ENCODE measurements at places on chromosomes 1 and 21.

DNA sequence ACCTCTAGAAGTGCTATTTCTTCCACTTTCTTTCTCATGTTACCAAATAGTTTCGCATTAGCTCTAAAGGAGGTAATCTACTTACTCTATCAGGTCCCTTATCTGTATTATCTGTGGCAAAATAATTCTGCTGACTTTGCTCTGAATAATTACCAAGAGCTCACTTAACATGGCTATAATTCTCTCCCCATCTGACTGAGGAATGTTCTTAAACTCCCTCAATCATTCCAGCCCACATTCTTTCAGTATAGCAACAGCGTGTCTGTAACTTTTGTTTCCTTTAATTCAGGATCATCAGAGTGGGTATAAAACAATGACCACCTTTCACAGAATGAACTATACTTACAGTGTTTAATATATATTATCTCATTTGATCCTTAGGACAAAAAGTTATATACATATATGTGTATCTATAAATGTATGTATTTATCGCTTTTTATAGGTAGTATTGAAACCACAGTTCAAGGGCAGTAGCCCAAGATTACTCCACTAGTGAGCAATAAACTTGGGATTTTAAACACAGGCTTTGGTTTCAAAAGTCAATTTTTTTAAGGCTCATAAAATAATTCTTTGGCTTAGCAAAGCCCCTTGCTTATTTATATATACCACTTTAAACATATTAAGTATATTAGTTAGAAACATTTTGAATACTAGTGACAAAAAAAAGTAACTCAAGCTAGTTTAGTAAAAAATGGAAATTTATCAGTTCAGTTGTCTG lies 36.1 kb upstream of the ST6GALNAC3 start:
- H3K4me3 ChIP-seq = no peak overlapping the region
- no peaks in the 10 kb centered on the region for H3K27me3 ChIP-seq
- no peaks in the 10 kb centered on the region for H3K4me1 ChIP-seq
- H3K36me3 ChIP-seq = no peaks in the 10 kb centered on the region
- no peak overlapping the region for H3K27ac ChIP-seq

DNA sequence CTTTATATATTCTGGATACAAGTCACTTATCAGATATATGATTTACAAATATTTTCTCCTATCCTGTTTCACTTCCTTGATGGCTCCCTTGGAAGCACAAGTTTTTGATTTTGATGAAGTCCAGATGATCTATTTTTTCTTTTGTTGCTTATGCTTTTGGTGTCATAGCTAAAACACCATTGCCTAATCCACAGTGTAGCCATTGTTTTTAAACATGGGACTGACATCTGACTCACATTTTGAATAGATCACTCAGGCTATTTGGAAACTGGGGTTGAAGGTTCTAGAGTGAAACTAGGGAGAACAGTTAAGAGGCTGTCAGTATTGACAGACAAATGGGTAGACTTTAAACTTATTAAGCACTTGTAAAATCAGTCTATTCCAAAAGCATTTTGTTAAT lies 16.6 kb downstream of the AK4 start:
- H3K36me3 ChIP-seq = no peaks in the 10 kb centered on the region
- no peaks in the 10 kb centered on the region for H3K4me1 ChIP-seq
- H3K4me3 ChIP-seq = no peak overlapping the region
- no peaks in the 10 kb centered on the region for H3K27me3 ChIP-seq
- no peak for DNase-seq
- no peak overlapping the region for H3K27ac ChIP-seq

- no peaks in the 10 kb centered on the region for H3K36me3 ChIP-seq
- H3K4me3 ChIP-seq = no peak overlapping the region
- no peaks in the 10 kb centered on the region for H3K27me3 ChIP-seq
Observed at GRCh38 chr1:204087893-204088528, 15.1 kb downstream of the SOX13 start.

DNA sequence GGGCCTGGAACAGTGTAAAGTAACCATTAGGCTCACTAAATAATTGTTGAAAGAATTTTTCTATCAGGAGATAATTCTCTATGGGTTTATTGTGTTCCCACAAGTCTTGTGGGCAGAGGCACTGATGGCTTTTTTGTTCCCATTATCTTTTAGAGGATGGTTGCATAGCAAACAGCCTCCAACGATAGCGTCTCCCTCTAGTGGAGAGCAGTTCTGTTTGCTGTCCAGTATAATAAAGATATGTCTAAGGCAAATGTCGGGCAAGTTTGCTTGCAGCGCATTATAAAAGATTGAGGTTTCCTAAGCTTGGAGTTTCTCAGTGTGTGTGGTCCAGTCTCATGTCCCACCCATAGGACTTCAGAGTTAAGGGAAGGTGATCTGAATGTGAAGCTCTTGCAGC lies 1.3 kb upstream of the SLC6A17 start:
- H3K4me1 ChIP-seq = peaks cover 6% of the 10 kb centered on the region
- DNase-seq = no peak
- peaks cover 12% of the 10 kb centered on the region for H3K27me3 ChIP-seq
- H3K36me3 ChIP-seq = peaks cover 4% of the 10 kb centered on the region
- no peak overlapping the region for H3K27ac ChIP-seq

DNA sequence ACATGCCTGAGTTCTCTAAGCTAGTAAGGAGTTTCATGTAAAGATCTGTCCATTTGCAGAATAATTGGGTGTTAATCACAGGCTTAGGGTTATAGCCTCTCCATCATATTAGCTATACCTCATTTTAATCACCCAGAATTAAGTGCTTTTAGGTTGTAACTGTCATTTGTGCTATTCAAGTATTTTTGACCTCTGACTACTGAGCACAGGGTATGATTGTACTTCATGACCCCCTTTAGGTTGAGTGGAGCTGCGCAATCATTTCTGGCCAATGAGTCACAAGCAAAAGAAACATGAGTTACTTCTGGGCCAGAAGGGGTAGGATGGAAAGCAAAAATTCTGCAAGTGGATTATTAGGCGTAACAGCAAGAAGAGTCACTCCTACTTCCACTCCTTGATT lies 8.4 kb upstream of the SNX7 start:
- no peaks in the 10 kb centered on the region for H3K36me3 ChIP-seq
- H3K4me3 ChIP-seq = no peak overlapping the region
- no peak for DNase-seq
- no peaks in the 10 kb centered on the region for H3K27me3 ChIP-seq
- H3K27ac ChIP-seq = no peak overlapping the region

DNA sequence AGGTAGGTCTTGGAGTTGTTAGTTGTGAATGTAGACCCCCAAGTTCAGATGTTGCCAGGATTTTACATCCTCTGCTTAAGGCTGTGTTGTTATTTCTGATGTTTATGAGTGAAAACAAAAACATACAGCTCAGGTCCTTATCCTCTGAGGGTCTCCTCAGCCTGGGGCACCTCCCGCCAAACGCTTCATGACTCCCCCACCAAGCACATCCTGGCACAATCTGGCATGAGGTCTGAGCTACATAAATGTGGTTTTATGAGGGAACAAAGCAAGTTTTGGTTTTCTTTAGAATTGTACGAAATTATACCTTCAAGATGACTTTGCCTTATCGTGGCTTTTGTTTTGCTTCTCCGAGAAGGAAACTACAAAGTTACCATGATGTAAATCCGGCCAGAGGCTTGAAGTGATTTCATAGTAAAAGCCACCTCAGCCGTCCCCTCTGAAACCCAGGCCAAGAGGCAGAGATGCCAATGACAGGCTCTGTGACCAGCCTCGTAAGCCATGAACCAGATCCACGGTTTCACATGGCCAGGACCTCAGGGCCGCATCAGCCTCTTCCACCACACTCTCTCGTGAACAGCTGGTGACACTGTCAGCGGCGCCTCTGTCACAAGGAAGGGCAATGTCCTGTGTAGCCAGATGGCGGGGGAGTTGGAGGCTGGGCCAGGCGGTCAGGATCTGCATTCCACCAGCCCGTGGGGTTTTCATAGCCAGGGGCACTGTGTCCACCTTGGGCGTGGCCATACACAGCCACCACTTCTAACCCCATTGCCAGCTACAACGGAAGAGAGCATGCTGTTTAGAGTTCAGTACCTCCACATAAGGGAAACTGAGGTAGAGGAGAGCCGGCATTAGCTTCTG lies 199.4 kb downstream of the KIF26B start:
- H3K36me3 ChIP-seq = peaks cover 4% of the 10 kb centered on the region
- no peak for DNase-seq
- H3K27me3 ChIP-seq = no peaks in the 10 kb centered on the region
- no peak overlapping the region for H3K27ac ChIP-seq
- H3K4me3 ChIP-seq = no peak overlapping the region
- no peaks in the 10 kb centered on the region for H3K4me1 ChIP-seq

DNA sequence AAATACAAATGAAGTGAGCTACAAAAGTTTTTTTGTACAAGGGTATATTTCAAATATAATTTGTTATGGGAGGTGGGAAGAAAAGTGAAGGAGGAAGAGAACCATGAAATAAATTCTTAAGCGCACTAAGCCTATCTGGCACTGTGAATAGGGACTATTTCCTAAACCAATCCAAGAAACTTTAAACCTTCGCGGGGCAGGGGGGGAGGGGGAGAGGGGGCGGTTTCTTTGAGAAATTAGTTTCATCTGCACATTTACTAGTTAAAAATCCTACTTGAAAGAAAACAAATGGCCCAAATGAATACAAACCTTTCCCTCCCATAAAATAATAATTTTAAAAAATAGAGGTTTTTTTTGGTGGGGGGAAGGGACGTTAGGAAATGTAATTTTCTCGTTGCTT lies 364 bp downstream of the GOLPH3L start:
- peak overlapping the region; percentile 98 for H3K27ac ChIP-seq
- H3K4me1 ChIP-seq = peaks cover 5% of the 10 kb centered on the region
- peak overlapping the region; percentile 100 for H3K4me3 ChIP-seq
- H3K27me3 ChIP-seq = no peaks in the 10 kb centered on the region
- no peak for DNase-seq

DNA sequence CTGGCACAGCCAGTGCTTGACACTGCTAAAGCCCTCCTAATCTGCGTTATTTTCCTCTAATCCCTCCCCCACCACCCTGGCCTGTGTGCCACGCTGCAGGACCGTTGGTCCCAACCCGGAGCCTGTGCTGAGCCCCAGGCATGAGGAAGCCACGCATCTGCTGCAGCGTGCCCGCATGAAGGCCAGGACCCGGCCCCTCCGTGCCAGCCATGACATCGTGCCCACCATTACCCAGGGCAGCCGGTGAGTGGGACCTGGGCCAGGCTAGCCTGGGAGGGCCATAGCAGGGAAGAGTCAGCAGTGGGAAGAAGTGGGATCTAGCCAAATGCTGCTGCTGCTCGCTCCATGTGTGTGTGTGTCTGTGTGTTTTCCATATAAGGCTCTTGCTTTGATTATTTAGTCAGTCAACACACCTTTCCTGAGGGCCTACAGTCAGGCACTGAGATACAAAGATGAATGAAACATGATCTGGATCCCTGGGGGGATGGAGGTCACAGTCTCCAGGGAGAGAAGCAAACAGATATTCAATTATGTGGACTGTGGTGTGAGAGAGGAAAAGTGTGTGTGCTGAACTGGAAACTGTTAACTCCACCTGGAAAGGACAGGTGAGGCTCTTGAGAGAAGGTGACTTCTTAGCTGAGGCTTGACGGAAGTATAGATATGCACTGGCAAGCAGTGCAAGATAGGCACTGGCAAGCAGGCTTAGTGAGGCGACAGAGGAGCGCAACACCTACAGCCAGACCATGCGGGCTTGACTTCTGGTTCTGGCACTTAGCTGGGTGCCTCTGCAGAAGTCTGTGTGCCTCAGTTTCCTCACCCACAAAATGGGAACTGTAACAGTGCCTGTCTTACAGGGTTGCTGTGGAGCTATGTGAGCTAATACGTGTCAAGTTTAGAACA lies 15.9 kb downstream of the KIAA1614 start:
- peaks cover 76% of the 10 kb centered on the region for H3K4me1 ChIP-seq
- H3K27ac ChIP-seq = peak overlapping the region; percentile 97
- no peaks in the 10 kb centered on the region for H3K36me3 ChIP-seq
- no peak for DNase-seq
- H3K4me3 ChIP-seq = peak overlapping the region; percentile 65
- H3K27me3 ChIP-seq = peaks cover 41% of the 10 kb centered on the region

DNA sequence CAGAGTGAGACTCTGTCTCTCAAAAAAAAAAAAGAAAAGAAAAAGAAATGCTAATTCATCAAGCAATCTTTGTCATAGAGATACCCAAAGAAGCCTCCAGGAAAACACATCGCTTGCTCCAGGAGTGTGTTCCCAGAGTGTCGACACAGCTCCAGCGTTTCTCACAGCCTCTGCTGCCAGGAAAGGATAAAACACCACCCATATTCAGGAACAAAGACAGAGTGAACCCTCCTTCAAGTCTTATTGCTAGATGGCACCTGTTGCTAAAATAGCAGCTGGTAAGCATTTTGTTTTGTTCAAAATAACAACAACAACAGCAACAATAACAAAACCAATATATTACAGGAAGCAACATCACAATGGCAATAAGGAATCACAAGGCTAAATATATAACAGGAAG lies 3.1 kb downstream of the ILDR2 start:
- DNase-seq = no peak
- no peak overlapping the region for H3K27ac ChIP-seq
- H3K36me3 ChIP-seq = no peaks in the 10 kb centered on the region
- peaks cover 16% of the 10 kb centered on the region for H3K27me3 ChIP-seq

GRCh38 chr1:54121482-54122134 lies 31.2 kb downstream of the CDCP2 start:
- no peaks in the 10 kb centered on the region for H3K36me3 ChIP-seq
- H3K27me3 ChIP-seq = peaks cover 3% of the 10 kb centered on the region
- peak; percentile 93 for DNase-seq
- H3K4me1 ChIP-seq = peaks cover 5% of the 10 kb centered on the region
- H3K27ac ChIP-seq = peak overlapping the region; percentile 54

- no peaks in the 10 kb centered on the region for H3K4me1 ChIP-seq
- no peak overlapping the region for H3K27ac ChIP-seq
- H3K4me3 ChIP-seq = no peak overlapping the region
- no peaks in the 10 kb centered on the region for H3K36me3 ChIP-seq
- H3K27me3 ChIP-seq = no peaks in the 10 kb centered on the region
Observed at GRCh38 chr1:20896826-20897225, 109.7 kb upstream of the HP1BP3 start.

DNA sequence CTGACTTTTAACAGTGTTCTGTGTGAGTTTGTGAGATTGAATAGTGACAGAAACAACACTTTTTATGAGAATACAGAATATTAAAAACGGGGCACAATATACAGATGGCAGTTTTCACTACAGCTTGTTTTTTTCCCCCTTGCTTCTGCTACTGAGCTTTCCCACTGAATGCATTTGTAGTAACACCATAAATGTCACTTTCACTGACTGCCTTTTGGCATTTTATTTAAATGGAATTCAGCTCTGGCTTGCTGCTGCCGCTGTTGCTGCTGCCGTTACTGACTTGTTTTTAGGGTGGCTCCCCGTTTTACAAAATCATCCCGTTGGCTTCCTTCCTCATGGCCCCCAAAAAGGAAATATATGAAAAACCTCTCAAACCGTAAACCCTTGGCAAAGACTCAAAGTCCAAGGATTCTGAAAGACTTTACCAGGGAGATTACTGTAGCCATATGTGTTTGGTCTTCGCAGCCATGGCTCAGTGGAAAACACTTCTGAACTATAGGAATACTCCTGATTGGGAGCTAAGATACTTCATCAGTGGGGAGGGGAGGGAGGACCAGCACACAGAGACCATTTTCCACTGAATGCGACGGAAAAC lies 151.0 kb downstream of the NUF2 start:
- no peak for DNase-seq
- no peaks in the 10 kb centered on the region for H3K27me3 ChIP-seq
- no peaks in the 10 kb centered on the region for H3K4me1 ChIP-seq
- no peak overlapping the region for H3K4me3 ChIP-seq
- H3K36me3 ChIP-seq = no peaks in the 10 kb centered on the region

- no peak for DNase-seq
- H3K27ac ChIP-seq = peak overlapping the region; percentile 25
- H3K4me1 ChIP-seq = peaks cover 6% of the 10 kb centered on the region
- peaks cover 2% of the 10 kb centered on the region for H3K27me3 ChIP-seq
Observed at GRCh38 chr1:219587801-219588561, 24.9 kb downstream of the ZC3H11B start.

GRCh38 chr1:76568573-76569238 lies 298.6 kb upstream of the ST6GALNAC5 start:
- no peak overlapping the region for H3K4me3 ChIP-seq
- H3K27me3 ChIP-seq = peaks cover 4% of the 10 kb centered on the region
- peaks cover 2% of the 10 kb centered on the region for H3K4me1 ChIP-seq
- H3K27ac ChIP-seq = no peak overlapping the region

Measured in glutamatergic neuron (in vitro differentiated cells).